ENCODE measurements at places on chromosomes 12 and 14. TPM values are rescaled to one million over a fixed set of nuclear protein-coding genes. Genes with fewer than 3 reads are reported as not detected.

Gene RAD52
- 23.0 TPM for total RNA-seq

DNA sequence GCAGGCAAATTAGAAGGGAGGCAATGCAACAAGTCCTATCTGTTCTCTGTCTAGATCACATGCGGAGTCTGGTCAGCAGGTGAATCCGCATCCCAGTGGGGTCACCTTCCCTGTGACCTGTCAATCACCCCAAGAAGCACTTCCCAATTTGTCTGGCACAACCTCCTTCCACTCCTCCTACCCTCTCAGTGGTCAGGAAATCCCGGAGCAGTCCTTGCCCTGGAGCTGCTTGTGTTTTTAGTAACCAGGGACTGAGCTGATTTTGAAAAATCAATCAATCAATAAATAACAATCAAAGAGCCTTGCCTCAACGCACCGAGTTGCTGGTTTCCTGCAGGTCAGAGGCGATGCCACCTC lies 572 bp upstream of the ACSS3 start:
- DNase-seq: no peak

DNA sequence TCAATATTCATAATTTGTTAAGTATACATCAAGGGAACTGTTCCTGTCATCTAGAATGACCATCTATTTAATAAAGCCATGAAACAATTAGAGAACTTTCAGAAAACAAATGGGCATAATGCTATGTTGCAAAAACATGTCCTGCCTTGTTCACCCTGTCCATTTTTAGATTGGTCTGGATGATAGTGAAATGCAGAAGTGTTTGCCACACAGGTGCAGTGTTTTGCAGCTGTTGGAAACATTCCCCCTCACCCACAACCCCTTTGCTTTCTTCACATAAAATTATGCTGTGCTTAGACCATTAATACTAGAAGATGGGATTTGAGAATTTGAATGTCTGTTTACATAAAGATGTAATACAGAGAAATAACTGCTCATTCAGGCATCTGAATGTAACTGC lies 36.5 kb downstream of the LEMD3 start:
- no peak for DNase-seq

Gene BHLHE41
- total RNA-seq: 4.8 TPM

Gene SLC41A2
- total RNA-seq: 0.24 TPM

GRCh38 chr12:111203446-111203845 lies 165.4 kb downstream of the PHETA1 start:
- no peak for DNase-seq

- no peak for DNase-seq
These were observed 716 bp upstream of the PTGDR start for GRCh38 chr14:52266782-52267181.

GRCh38 chr14:60184146-60184904 lies 19.1 kb upstream of the DHRS7 start:
- DNase-seq: peak; percentile 81

Gene KCNA5
- total RNA-seq: not detected

GRCh38 chr12:39048395-39048794 lies 143.0 kb upstream of the CPNE8 start:
- no peak for DNase-seq

Gene SERPINA1
- not detected for total RNA-seq

DNA sequence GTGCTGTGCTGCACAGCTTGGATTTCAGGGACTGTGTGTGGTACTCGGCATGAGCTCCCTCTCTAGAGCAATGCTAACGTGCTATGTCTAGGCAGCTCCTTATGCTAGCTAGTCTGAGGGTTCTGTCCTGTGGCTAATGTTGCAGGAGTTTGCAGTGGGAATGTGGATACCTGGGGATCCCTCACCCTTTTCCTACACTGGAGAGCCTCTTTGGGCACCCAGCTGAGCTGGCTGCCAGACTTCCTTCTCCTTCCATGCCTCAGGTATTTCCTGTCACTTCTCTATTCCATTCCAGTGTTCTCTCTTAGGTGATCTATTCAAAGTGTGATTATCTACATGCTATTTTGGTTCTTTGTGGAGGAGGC lies 64.9 kb downstream of the FBXO33 start:
- no peak for DNase-seq

GRCh38 chr12:105318651-105319483 lies 11.6 kb upstream of the C12orf75 start:
- DNase-seq: no peak

- no peak for DNase-seq
These were observed 7.9 kb upstream of the HCAR1 start for GRCh38 chr12:122738571-122738970.

Gene COX8C
- not detected for total RNA-seq

DNA sequence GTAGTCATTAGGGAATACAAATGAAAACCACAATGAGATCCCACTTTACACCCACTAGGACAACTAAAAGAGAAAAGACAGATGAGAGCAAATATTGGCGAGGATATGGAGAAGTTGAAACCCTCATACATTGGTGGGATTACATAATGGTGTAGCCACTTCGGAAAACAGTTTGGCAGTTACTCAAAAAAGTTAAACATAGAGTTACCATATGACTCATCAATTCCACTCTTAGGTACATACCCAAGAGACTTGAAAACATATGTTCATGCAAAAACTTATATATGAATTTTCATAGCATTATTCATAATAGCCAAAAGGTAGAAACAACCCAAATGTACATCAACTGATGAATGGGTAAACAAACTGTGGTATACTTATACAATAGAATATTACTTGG lies 27.1 kb downstream of the ALDH1L2 start:
- no peak for DNase-seq

DNA sequence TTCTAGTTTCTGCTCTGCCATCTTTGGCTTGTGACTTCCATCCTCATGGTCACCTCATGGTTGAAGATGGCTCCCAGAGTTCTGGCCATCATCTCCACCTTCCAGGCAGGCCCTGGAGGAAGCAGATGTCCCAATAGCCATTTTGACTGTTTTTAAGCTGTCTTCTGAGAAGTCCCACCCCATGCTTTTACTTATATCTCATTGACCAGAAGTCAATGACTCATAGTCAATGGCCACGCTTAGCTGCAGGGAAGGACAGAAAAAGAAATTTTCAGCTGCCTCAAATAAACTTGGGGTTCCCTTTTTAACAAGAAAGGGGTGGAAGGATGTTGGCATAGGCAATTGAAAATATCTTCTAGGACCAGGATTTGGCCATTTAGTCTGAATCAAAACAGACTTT lies 168.1 kb downstream of the AACS start:
- DNase-seq: no peak
